ENCODE measurements at places on chromosomes 7 and 10.

- no peak for DNase-seq
Measured at GRCh38 chr7:41116817-41117216, 586.1 kb downstream of the INHBA start.

GRCh38 chr7:108102671-108103312 is 27.4 kb downstream of the LAMB4 start:
- DNase-seq, result no peak

GRCh38 chr10:76632767-76633051 is 1004.9 kb downstream of the KCNMA1 start:
- DNase-seq, result no peak

DNA sequence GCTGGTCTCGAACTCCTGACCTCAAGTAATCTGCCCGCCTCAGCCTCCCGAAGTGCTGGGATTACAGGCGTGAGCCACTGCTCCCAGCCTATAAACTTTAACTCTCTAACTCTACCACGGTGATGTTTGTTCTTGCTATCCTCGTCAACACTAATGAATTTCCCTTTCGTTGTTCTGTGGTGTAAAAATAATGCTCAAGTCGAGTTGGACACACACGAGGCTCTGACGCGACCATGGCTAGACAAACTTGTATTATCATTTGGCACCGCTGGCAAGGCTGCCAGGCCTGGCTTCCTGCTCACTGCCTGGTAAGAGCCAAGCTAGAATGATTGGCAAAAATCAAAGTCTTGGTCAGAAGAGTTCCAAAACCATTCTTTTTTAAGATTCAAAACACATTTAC is 167.0 kb upstream of the KLF6 start:
- DNase-seq, result no peak

GRCh38 chr10:22455068-22455857 is 110.0 kb downstream of the SPAG6 start:
- no peak for DNase-seq

- DNase-seq, result no peak
Measured at GRCh38 chr10:114432566-114433093, 28.3 kb upstream of the AFAP1L2 start.

- no peak for DNase-seq
Measured at GRCh38 chr10:48973065-48973464, 33.4 kb upstream of the LRRC18 start.

- no peak for DNase-seq
Measured at GRCh38 chr10:4655406-4655805, 170.6 kb upstream of the AKR1E2 start.

GRCh38 chr7:480531-481218 is 39.0 kb downstream of the PDGFA start:
- no peak for DNase-seq

GRCh38 chr10:8058274-8059111 is 4.0 kb downstream of the GATA3 start:
- no peak for DNase-seq

GRCh38 chr10:93149761-93150160 is 76.1 kb downstream of the CYP26A1 start:
- no peak for DNase-seq

- no peak for DNase-seq
Measured at GRCh38 chr10:22550732-22551131, 163.6 kb downstream of the PIP4K2A start.

DNA sequence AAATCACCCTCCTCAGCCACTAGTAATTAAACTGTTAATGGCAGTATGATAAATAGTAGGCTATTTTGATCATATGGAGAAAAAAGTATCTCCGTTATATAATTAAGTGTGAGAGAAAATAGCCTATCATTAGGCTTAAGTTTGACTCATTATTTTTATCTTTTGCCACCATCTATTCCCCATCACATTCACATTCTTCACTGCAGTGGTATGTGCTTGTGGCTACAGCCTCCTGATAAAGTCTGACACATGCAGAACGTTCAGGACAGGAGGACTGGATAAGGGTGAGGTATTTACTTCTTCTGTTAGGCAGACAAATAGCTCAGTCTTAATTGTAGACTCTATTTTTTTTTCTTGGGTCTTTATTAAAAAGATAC is 5.8 kb downstream of the NEBL start:
- no peak for DNase-seq

DNA sequence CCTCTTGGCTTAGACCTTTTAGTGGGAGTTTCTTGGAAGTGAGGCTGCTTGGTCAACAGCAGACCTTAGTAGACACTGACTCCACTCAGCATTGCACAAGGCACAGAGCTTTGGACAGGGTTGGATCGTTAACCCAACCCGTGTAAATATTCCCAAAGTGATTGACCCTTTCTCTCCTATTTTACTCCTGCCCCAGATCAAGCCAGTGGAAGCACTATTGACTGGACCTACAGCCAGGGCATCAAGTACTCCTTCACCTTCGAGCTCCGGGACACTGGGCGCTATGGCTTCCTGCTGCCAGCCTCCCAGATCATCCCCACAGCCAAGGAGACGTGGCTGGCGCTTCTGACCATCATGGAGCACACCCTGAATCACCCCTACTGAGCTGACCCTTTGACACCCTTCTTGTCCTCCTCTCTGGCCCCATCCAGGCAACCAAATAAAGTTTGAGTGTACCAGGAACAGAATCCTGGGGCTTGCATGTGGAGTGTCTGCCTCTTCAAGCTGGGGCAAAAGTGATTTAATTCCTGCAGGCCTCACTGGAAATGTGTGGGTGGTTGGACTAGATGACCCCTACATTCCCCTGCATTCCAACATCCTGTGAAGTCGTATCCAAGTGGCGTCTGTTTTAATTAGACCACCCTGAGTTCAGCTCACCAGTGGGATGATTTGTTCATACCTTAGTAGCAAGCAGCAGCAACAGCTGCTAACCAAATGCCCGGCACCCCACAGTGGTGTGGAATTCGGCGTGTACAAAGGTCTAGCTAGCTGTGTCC is 7.5 kb downstream of the CPA1 start:
- DNase-seq, result no peak

DNA sequence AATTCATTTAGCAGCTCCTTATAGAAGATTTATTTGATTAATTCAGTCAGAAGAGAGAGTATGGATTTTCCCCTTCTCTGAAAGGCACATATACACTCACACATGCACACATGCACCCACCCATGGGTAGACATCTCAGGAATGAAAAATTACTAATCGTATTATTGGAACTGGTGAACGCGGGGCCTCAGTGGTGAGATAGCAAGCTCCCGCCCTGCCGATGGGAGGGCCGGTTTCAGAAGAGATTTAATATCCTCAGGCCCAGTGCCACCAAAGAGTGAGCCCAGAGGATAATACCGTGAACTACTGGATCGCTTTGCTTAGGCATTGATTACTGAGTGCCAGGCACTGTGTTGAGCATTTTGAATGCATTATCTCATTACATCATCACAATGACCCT is 38.0 kb upstream of the EMX2 start:
- DNase-seq, result no peak

GRCh38 chr10:44036425-44036824 is 348.5 kb downstream of the CXCL12 start:
- DNase-seq, result no peak

- no peak for DNase-seq
Measured at GRCh38 chr7:4042402-4043045, 639.6 kb upstream of the FOXK1 start.

DNA sequence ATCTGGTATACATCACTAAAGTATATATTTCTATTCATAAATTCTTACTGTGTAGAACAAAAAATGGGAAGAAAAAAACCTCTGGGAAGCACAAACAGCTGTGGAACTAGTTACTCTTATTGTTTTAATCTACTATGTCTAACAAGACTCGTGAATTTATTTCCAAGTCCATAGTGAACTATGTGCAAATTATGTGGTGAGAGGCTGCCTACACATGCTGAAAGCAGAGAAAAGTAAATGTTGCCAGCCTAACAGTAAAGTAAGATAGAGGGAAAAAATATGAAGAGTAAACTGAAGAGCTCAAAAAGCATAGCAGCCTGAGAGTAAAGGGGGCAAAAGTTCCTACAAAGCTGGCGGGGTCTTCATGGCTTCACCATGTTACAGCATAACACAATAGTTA is 3.0 kb downstream of the GDI2 start:
- no peak for DNase-seq

DNA sequence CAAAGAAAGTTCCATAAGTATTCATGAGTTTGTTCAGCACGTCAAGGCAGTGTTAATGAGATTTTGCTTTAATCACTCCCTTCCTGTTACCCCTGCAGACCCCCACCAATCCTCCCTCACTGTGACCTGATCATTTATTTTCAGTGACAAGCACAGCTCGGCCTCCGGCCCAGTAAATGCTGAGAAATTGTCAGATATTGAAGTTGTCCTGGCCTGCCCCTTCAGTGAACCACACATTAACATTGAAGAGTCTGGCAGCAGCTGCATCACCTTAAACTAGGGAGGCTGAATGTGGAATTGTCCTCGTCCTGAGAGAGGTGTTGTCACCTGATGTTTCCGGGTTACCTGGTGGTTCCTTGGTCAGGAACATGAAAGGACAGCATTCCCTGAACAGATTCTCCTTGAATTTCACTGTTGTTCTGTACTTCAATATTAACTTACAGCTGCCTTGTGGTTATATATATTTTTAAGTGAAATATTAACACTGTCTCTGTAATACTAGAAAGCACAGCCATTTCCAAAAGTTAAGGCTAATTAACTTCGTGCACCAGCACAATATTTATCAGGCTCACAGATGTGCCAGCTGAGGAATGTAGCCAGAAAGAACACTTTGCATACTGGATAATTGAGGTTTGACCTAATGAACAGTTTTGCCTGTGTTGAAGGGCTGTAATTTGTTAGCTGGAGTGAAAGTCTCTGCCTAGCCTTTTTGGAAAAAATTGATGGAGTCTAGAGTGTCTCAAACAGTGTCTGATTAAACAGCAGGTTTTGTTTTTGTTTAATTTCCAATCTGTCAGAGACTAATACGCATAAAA is 265.3 kb downstream of the HDAC9 start:
- no peak for DNase-seq

DNA sequence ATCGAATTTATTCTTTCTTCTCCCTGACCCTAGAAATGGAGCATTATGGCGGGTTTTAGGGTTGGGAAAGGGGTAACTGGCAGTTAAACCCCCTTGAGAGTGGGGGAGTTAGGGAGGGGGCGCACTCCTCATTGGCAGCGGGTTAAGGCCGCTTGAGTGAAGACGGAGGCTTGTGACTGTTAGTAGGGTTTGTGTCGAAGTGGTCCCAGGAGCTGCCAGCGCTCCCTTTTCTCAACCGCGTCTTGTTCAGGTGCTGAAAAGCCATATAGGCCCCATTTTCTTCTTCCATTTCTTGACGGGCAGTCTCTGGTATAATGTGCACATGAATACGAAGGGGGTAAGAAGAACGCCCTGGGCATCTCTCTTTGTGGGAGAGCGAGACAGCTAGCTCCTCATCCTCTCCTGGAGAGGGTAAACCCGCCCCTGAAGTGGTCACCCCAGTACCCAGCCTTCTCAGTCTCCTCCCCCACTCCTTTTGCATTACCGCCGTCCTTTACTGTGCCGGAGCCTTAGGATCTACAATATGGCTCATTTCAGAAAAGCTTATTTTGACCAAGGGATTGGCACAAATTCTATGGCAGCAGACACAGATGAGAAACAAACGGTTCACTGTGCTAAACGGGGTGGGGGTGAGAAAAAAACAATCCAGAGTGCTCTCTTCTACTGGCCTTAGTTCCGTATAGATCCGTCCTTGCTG is 836 bp downstream of the KMT2E start:
- no peak for DNase-seq

DNA sequence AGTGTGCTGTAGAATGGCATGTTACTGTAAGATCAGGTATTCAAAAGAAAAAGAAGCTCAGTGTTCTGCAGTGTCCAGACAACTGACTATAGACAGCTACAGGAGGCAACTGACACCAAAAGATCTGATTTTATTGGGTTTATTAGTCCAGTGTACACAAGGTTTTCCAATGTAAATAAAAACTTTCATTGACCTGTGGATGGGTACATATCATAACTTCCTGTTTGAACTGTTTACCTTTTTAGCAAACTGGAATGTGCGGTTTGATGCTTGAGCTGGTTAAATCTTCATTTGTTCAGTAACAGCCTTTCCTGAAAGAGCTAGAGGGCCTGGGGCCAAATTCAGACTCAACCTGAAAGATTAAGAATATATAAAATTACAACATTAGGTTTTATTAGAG is 172.6 kb upstream of the SP8 start:
- no peak for DNase-seq

DNA sequence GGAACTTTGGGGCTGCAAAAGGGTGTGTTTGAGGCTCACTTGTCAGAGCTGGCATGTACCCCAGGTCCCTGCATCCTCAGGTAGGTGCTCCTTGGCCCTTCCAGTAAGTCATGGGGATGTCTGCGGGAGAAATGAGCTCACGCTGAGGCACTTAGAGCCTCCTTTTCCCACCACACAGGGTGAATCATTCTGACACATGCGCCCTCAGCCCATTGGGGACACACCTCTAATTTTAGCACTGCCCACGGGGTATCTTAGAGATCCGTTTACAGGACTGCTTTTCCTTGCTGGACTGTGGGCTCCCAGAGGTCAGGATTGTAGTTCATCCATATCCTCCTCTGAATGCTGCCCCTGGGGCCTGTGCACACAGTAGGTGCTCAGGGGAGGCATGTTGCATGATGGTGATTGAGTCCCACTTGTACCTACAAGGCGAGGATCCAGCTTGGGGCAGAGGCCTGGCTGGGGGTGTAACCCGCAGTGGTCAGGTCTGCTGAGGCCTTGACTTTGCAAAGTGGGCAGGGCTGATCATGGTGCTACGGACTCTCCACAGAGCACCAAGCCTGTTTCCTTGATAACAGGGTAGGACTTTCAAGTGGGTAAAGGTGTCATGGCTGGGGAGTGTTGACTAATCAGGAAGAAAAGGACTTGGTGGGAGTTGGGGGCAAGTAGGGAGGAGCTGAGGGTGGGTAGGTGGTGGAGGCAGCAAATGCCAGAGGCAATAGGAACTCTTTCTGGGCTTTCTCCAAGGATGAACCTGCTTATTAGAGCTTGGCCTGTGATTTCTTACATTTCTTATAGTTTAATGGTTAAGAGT is 5.8 kb downstream of the TSPAN15 start:
- no peak for DNase-seq

DNA sequence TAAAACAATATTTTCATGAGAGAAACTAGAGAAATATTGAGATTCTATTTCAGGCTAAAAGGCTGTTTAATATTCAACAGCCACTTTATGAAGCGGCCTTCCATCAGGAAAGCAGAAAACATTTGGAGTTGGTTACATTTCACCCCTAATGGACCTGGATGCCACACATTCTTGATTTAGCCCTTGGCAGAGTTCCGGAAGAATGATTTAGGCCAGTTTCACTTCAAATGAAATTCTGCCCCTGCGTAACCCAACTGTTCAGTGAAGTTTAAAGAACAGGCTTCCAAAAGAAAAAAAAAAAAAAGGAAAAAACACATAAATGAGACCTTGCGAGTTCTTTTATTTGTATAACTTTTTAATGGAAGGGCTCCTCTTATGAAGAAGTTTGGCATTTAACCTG is 239.2 kb upstream of the AKR1E2 start:
- no peak for DNase-seq

DNA sequence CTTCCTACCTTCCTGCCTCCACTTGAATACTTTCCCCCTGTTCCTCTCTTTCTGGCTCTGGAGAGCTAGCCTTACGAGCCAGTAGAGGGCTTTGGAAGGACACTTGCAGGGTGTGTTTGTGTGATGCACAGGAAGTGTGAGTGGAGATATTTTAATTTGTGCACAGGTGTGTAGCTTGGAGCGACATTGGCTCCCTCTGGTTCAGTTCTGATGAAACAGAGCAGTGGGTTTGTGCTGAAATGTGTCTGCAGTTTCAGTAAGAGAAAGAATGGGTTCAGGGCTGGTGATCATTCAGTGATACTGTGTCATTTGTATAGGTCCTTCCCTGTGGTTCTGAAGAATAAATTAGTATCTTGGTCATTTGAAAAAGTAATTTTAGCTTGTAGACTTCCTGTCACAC is 86.9 kb downstream of the SND1 start:
- no peak for DNase-seq
